HFF-Myc (cell line): ENCODE measurements at places on chromosomes 4 and X.

DNA sequence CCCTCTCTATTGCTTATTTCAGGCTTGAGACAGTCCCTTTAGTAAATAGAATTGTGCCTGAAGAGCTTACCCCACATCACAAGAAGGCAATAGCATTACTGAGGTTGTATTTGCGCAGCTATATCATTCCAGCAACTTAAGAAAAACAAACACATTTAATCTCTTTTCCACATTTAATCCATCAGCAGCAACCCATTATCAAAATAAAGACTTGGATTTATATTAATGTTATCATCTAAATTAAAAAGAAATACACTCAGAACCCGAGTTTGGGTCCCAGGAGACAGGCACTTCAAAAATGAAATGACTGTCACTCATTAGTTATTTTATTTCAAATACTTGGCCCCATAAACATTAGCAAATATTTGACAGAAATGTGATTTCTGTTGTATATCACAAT, 10.4 kb downstream of the TFDP3 start:
- DNase-seq = no peak

- DNase-seq = no peak
These were observed 7.9 kb downstream of the OGT start for GRCh38 chrX:71540801-71541200.

DNA sequence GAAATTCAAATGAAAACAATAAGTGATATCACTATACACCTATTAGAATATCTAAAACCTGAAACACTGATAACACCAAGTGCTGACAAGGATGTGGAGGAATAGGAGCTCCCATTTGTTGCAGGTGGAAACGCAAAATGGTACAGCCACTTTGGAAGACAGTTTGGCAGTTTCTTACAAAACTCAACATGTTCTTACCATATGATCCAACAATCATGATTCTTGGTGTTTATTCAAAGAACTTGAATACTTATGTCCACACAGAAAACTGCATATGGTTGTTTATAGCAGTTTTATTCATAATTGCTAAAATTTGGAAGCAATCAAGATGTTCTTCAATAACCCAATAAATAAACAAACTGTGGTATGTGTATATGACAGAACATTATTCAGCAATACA, 107.9 kb downstream of the FHDC1 start:
- no peak for DNase-seq

DNA sequence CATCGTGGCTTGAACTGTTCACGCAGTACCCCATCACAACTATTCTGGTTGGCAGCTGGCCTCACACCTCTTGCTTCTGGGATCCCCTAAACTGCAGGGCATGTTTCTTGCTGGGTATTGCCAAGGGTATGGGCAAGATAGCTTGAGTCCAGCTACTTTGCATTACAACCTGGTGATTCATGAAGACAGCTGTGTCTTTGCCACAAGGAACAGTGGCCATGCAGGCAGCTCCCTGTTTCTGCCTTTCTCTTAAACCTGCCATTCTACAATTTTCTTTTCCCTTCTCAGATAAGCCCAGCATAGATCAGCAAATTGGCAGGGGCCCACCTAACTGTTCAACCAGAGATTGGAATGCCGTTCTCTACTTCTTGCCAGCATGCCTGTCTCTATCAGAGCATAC, 42.8 kb downstream of the TENM3 start:
- DNase-seq = no peak
